ENCODE measurements at places on chromosomes 5 and 9. TPM values are rescaled to one million over a fixed set of nuclear protein-coding genes. Genes with fewer than 3 reads are reported as not detected.

The TRIM32 gene
- 12.4 TPM for total RNA-seq

The TERT gene
- total RNA-seq = not detected

The ATP10B gene
- total RNA-seq = 0.27 TPM

The REEP2 gene
- total RNA-seq = 8.1 TPM

DNA sequence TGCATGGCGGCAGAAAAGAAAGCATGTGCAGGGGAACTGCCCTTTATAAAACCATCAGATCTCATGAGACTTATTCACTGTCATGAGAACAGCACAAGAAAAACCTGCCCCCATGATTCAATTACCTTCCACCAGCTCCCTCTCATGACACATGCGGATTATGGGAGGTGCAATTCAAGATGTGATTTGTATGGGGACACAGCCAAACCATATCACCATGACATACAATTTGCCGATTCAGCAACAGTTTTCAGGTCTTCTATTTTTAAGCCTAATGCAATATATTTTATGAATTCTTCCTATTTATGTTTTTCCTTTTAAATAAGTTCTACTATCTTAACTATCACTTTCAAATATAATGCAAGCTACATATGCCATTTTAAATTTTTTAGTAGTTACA, 90.8 kb upstream of the CCDC152 start:
- DNase-seq = no peak

DNA sequence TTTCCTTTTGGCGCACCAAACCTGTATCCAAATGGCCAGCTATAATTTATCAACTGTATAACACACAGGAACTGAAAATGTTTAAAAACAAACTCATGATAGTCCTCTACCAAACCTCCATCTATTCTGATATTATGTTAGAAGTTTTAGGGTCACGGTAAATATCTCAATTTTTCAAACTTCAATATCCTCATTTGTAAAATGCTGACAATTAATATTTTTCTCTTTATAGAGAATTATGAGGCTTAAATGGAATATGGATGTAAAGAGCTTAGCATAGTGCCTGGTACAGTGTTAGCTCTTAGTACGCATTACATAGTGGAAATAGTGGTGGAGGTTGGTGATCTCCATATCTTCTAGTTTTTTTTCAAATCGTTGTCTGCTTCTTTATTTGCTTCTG, 917.6 kb downstream of the TLE4 start:
- DNase-seq = no peak

DNA sequence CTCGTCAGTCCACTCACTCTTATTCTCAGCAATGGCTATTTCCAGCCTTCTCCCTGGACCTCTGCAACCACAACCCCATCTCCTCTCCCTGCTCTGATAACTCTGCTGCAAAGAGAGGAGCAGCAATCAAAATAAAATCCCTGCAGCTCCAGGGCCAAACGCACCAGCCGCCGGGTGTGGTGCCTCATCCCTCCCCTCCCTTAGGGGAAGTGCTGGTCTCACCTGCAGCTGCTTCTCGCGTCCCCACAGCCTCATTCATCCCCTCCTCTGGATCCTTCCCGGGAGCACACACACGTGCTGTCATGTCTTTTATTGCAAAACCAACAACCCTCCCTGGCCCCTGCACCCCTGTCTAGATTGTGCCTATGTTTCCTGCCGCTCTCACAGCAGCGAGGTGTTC, 77.8 kb downstream of the TENT4A start:
- DNase-seq = no peak

DNA sequence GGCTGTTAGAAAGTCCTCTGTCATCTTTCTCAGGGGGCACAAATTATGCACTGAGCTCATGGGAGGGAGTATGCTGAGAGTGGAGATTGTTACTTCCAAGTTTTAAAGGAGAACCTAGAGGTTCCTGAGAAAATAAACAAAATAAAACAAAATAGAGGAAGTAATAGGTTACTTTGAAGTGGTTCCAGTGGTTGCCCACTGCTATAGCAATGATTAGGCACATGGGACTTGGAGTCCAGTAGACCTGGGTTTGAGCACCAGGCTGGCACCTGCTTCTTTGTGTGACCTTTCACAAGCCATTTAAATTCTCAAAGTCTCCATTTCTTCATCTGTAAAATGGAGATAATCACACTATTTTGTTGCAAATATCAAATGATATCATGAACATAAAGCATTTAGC, 13.8 kb upstream of the CDC23 start:
- DNase-seq = no peak

DNA sequence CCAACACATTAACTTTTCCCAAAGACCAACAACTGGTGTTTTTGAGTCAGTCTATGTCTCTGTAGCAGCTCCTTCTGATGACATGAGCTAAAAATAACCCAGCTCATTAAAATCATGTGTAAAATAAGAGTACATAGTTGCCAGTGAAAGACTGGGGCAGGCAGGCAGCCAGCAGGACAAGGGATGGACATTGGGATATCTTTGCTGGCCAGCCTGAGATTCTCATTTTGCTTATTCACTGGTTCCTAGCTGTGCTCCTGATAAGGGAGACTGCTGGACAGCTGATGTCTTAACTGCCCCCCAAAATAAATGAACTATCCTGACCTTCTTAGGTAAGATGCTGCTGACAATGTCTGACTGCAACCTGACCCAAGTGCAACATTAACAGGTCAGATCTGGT, 33.9 kb downstream of the EPB41L4B start:
- DNase-seq = no peak

Measured in muscle of leg (tissue), 16 donors.